ENCODE measurements at places on chromosomes 12 and 14.

DNA sequence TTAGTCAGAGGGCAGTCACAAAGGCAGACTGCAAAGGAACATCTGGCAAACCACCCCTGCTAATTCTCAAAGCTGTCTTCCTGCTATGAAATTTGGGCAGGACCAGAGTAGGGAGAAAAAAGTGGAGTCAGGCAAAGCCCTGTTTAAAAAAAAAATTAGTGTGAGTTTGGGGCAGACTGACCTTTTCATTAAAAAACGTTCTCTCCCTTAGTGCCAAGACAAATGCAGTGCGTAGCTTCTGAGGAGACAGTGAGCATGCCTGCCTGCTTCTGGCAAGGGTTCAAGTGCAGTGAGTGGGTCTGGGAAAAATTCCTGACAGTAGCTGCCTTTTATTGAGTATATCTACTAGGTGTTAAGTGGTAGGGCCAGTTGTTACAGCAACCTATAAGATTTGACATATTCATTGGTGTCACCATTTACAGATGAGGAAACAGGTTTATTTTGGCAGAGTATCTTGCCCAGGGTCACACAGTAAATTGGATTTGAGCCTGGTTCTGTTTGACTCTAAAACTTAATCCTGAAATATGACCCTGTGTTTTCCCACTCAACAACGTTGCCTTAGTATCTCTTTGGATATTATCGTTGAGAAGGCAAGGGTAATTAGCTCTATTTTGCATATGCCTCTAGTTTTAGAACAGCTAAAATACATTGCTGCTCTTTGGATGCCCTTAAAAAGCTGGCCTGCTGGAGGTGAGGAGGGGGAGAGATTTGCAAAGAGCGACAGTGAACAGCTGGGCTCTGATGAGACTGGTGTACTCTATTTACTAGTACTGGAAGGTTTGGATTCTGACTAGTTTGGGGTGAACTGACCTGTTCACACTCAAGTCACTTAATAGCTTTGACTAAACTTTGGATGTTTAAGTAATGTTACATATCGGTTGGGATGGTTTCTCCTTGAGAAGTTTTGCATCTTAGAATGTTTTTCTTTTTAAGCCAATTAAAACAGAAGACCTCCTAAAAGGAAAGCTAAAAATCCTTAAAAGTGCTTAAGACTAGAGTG lies 72.8 kb downstream of the PAPOLA start:
- peak; percentile 55 for DNase-seq

DNA sequence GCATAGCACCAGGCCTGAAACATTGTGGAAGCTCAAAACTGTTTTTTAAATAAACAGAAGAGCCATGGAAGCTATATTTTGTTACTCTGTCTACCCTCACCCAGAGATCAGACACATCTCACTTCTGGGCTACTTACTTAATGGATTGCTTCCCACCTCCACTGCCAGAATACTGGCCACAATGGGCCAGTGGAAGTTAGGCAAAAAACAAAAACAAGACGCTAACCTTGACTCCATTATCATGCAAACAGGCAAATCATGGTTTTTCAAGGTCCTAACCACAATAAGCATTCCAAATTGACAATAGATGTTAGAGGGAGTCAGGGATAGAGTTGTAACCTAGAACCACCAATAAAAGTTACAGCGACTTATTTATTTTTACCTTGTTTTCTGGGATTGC lies 52.7 kb upstream of the PTCSC3 start:
- no peak for DNase-seq

- no peak for DNase-seq
These were observed 64.7 kb upstream of the GNPNAT1 start for GRCh38 chr14:52856139-52856538.

GRCh38 chr12:32693036-32693435 lies 13.9 kb downstream of the DNM1L start:
- DNase-seq, result no peak

GRCh38 chr12:20370014-20370386 lies 1.7 kb downstream of the PDE3A start:
- peak; percentile 66 for DNase-seq

DNA sequence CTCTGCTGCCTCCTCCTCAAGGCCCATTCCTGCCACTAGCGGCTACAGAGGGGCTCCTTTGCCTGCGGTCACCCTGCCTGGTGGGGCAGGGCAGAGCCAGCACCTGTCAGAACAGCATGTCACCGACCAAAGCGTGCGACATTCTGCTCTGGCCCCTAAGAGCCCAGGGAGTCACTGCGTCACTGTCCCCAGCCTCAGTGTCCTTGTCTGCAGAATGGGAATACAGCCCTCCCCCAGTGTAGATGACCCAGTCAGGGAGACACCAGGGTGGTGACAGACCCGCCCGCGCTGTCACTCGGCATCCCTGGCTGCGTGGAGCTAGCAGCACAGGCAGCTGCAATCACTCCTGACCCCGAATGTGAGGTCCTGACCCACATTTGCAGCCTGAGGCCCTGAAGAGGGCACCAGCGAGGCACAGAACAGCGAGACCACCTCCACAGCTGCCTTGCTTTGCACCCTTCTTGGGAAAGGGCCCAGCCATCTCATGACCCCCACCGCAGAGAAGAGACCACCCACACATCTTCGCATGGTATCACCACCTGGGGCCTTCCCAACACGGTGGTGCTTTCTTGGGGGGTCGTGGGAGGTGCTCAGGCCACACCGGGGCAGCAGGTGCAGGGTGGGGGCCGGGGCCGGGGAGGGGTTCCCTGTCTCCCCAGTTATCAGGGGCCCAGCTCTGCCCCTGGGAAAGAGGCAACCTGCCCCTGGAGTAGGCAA lies 2.5 kb downstream of the AHNAK2 start:
- no peak for DNase-seq

DNA sequence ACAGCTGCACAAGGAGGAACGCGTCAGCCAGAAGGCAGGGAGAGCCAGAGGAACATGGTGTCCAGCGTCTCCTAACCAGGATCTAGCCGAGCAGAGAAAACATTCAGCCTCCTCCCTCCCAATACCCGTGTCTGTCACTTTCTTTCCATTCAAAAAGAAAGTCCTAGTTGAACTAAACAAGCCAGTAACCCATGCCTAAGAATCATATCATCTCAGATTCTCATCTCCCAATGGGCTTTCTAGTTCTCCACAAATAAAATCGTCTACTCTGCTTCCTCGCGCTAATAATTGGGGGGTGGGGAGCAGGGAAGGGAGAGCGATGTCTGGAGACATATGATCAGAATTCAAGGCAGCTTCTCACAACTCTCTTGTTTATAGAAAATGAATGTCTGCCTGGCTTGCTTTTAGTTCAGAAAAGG lies 7.4 kb downstream of the NKX2-1 start:
- no peak for DNase-seq

- no peak for DNase-seq
These were observed 108.9 kb downstream of the MSRB3 start for GRCh38 chr12:65387396-65387795.

DNA sequence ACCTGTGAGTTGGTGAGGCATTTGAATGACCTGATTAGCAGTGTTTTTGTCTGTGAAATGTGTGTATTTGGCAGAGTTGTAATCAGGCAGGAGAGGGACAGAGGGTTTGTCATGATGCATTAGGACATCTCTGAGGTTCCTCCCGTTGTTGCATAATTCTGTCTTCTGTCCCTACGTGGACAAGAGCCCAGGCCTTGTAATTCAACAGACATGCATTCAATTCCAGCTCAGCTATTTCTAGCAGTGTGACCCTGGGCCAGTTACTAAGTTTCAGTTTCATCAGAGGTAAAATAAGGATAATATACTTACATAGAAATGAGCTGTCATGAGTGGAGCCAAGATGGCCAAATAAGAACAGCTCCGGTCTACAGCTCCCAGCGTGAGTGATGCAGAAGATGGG lies 208.6 kb downstream of the SLC38A4 start:
- peak; percentile 73 for DNase-seq

DNA sequence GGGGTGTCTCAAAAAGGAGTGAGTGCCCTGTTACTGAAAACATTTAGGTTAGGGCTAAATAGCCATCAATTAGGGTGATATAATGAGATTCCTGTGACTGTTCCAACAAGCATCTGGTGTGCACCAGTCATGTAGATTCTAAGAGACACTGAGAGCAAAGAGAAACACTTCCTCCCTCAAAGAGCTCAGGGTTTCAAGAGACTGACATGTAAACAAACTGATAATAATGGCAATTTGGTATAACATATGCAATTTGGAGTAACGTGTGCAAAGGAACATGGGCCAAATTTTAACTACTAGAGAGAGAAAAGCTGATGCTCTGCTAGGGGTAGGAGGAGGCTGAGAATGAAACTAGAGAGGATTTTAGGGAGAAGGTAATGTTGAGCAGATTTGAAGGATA lies 237.1 kb downstream of the BMP4 start:
- DNase-seq, result no peak

GRCh38 chr14:55976655-55977054 lies 141.6 kb upstream of the PELI2 start:
- no peak for DNase-seq

DNA sequence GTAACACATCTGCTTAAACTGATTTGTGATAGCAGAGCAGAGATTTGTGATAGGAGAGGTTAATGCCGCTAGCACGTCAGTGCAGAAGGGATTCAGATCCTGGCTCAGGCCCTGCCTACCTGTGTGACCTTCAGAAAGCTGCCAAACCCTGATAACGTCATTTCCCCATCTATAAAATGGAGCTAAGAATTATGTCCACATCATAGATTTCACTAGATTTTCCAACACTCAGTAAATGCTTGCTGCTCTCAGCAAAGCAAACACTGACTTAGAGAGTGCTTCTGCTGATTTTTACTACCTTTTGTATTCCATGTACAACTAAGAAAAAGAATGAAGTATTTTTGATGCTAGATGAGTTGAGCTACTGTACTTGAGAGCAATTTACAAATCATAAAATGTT lies 261.4 kb downstream of the ITPR2 start:
- DNase-seq, result no peak

DNA sequence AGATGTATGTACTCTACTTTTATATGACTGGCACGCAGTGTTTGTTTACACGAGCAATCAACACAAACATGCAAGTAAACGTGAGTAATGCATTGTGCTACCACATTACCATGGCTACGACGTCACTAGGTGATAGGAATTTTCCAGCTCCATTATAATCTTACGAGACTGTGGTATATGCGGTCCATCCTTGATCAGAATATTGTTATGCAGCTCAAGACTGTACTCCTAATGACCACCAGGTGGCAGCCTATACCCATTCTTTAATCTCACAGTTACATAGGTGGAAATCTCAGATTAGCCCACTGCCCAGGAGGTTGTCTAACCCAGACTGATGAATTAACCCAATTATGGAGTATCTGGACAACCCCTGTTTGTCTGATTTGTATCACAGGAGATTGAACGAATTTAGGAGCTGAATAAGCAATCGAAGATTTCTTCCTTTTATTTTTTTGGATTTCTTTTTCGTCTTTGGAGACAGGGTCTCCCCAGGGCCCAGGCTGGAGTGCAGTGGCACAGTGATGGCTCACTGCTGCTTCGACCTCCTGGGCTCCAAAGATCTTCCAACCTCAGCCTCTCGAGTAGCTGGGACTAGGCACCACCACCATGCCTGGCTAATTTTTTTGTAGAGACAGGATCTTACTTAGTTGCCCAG lies 8.7 kb upstream of the TESPA1 start:
- DNase-seq, result no peak

DNA sequence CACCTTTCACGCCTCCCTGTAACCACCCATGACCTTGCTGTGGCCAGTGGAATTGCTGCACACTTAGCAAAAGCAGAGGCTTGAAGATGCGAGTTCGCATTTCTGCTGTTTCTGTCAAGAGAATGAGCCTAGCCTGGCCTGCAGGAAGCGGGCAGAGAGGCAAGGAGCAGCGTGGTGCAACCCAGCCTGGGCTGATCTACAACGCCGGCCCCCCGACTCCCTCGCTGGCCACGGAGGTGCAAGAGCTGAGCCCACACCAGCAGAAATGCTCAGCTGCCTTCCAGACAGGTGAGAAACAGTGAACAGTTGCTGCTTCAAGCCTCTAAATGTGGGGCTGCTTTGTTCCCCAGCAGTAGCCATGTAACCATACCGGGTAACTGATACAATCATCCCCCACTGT lies 116.4 kb downstream of the NCOR2 start:
- no peak for DNase-seq

GRCh38 chr12:106154751-106155273 lies 16.1 kb upstream of the NUAK1 start:
- DNase-seq, result no peak

- no peak for DNase-seq
These were observed 197.0 kb downstream of the ETNK1 start for GRCh38 chr12:22821985-22822384.
